ENCODE measurements at places on chromosomes 1 and 21. TPM values are rescaled to one million over a fixed set of nuclear protein-coding genes. Genes with fewer than 3 reads are reported as not detected.

The DEDD gene
- total RNA-seq: 41.5 TPM

The F3 gene
- total RNA-seq: 44.4 TPM

The SLC35D1 gene
- 77.5 TPM for total RNA-seq

The CYP4A22 gene
- not detected for total RNA-seq

The OXCT2 gene
- 3.0 TPM for total RNA-seq

The PRR9 gene
- total RNA-seq: not detected

The CR1 gene
- 0.76 TPM for total RNA-seq

The HES2 gene
- total RNA-seq: 29.4 TPM

The INAVA gene
- 172 TPM for total RNA-seq

The RBP7 gene
- 2.4 TPM for total RNA-seq

The LCK gene
- 4.2 TPM for total RNA-seq

- no peak for DNase-seq
Observed at GRCh38 chr21:26391166-26391565, 181.9 kb downstream of the CYYR1 start.

- no peak for DNase-seq
Observed at GRCh38 chr1:184761969-184762485, 7.4 kb upstream of the EDEM3 start.

DNA sequence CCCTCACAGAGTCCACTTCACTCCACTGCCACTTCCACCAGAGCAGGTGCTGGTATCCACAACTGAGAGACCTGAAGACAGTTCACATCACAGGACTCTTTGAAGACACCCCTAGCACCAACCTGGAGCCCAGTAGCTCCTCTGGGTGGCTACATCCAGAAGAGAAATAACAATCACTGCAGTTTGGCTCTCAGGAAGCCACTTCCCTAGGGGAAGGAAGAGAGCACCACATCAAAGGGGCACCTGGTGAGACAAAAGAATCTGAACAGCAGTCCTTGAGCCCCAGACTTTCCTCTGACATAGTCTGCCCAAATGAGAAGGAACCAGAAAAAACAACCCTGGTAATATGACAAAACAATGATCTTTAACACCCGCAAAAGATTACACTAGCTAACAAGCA is 113.2 kb downstream of the TENT5C start:
- no peak for DNase-seq

DNA sequence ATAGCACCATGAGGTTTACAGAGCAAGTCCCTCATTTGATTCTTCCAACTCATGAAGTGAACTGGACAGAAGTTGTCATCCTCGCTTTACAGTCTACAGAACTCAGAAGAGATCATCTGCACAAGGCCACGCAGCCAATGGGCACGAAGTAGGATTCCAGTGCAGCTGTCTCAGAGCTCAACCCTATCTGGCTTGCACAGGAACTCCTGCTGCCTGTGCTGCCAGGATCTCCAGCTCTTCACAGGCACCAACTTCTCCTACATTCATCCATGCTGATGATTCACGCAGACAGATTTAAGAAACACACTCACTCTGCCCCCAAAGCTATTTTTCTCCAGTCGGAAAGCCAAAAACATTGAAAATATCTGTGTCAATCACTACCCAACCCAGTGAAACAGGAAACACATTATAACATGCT is 157.0 kb downstream of the RERE start:
- DNase-seq: peak; percentile 17

DNA sequence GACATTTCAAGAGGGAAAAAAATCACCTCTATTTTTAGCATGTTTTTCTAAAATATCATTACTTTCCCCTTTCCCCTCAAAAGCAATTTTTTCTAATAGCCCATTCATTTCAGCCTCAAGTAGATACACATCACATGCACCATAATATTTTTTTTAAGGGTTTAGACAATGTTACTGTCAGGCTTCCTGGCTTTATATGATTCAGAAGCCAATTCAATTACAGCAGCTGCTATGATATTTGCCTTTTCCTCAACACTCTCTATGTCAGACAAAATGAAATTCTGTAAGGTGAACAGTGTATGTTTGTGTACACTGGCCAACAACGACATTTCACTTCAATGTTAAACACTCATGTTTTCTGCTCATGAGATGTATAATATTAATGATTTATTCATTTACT is 46.5 kb downstream of the OMA1 start:
- no peak for DNase-seq

- no peak for DNase-seq
Observed at GRCh38 chr21:15370462-15370975, 305.7 kb upstream of the NRIP1 start.

DNA sequence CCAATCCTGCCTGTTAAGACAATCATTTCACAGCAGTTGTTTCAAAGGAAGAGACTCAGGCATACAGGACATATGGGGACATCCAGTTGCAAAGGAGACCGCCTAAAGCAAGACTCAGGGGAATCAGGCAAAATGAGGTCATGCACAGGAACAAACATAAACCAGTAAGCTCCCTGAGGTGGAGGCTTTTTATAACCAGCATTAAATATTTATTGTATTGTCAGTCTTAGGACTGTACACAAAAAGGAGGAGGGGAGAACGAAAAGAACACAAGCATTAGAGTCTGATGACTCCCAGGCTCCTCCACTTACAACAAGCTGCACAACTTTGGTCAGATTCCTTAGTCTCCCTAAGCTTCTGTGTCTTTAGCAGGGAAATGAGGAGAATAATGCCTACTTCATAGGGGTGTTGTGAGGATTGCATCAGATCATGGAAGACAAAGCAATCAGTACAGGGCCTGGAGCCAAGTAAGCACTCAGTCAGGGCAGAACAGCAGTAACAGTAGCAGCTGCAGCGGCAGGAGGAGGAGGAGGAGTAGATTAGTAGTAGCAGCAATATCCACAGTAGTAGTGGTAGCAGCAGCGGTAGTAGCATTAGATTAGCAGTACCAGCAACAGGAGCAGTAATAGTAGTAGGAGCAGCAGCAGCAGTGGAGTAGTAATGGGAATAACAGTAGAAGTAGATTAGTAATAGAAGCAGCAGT is 54.2 kb upstream of the SPATA6 start:
- peak; percentile 40 for DNase-seq

DNA sequence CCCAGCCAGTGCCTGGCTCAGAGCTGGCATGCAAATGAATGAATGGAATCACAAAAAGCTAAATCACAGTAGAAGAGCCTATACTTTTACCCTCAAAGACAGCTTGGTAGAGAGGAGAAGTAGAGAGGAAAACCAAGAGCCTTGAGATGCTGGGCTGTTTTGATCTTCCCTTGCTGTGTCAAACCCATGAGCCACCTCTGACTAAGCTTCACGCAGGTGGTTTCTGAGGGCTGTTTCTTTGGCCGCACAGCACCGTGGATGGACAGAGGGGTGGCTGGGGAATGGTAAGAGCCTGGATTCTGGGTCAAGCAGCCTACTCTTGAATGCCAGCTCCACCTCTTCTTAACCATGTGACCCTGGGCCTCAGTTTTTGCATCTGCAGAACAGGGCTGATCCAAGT is 18.6 kb downstream of the ABCG1 start:
- DNase-seq: no peak

DNA sequence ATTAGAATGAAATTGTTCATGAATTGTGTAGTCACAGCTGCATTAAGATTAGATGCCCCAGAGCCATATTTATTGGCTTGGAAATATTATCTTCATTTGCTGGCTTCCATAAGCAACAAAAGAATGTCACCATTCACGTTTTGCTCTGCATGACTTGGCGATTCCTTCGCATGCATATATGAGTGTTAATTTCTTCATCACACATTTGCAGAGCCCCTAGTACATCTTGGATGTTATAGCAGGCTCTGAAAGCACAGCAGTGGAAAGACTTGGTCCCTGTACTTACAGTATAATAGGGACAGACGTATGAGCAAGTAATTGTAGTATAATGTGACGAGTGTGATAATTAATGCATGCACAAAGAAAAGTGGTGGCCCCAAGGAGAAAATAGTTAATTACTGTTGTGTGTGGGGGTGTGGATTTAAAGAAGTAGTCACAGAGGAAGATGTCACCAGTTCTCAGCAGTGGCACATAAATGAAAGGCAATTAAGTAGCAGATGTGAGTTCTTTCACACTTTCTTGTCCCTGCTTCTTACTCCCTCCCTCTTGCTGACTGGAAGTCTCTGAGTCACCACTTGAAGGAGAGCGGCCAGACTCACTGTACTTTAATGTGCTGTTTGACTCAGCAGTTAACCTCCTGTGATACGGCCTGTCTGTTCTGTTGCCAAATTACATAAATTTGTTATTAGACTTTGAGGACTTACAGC is 21.0 kb downstream of the S100A10 start:
- peak; percentile 79 for DNase-seq

GRCh38 chr1:234955107-234955731 is 173.4 kb downstream of the TOMM20 start:
- DNase-seq: peak; percentile 71

- no peak for DNase-seq
Observed at GRCh38 chr1:183887826-183888819, 83.2 kb downstream of the RGL1 start.

- DNase-seq: no peak
Observed at GRCh38 chr1:226428791-226429461, 21.0 kb upstream of the PARP1 start.
